Trophoblast cell (in vitro differentiated cells and primary cell): ENCODE measurements at places on chromosomes 4 and X.

DNA sequence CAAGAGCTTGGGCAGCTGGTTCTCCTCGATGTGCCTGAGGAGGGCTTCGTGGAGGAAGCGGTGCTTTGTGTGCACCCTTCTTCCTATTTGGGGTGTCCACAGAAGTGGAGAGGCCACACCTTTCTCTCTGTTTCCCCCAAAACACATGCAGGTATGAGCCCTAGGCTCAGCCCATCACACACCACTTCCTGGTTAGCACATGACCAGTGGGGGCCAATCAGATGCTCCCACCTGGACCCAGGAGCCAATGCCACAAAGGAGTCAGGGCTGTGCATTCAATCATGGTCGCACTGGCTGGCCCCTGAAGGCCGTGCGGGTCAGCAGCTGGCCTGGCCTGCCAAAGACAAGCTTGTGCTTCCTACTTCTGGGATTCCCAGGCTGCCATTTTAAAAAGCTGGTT lies 51.4 kb downstream of the PPP2R2C start:
- DNase-seq: no peak

DNA sequence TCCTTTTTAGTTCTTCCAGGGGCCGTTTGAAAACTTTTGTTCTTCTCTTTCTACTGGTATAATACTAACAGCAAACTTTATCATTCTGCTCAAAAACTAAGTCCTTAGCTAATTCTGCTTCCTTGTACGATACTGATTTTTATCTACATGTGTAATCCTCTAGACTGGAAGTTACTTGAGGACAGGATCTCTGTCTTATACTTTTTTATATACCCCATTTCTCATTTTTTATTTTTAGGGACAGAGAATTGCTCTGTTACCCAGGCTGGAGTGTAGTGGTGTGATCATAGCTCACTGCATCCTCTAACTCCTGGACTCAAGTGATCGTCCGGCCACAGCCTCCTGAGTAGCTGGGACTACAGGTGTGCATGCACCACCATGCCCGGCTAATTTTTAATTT lies 2.2 kb downstream of the COX7B start:
- DNase-seq: no peak

GRCh38 chr4:18042012-18042411 lies 20.5 kb upstream of the LCORL start:
- DNase-seq: no peak

DNA sequence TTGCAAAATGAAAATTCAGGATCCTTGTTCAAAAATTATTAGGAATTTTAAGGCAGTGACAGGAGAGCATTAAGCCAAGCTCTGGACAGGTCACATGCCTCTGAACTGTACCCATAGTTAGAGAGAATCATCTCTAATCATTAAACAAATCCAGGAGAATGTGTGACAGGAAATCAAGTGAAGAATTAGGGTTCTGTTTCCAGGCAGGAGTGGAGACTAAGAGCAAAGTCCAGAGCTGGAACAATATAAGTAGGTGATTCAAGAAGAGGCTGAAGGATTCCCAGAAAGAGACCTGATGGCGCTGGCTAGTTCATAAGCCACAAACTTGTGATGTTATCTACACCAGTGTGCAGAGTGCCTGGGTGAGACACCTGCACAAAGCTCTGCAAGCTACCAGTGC lies 104.6 kb upstream of the PRKG2 start:
- no peak for DNase-seq

GRCh38 chr4:182192511-182193181 lies 50.6 kb upstream of the TENM3 start:
- DNase-seq: peak; percentile 11

DNA sequence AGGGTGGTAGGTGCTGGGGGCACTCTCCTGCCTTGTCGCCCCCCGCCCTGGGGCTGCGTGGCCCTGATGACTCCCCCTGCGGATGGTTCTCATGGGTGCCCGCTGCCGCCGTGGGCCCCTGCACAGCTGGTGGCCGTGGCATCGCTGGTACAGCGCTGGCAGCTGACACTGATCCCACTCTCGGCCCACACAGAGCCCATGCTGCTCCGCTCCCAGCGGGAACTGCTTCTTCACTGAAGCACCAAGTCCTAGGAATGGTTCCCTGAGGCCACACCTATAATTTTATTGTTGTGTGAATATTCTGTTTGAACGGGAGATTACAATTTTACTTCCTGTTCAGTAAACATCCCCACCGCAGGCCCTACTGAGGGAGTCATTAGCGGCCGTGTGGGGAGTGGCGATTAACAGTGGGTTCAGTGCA lies 138.6 kb upstream of the NKX1-1 start:
- no peak for DNase-seq

GRCh38 chr4:153467897-153468262 lies 1.7 kb downstream of the TMEM131L start:
- no peak for DNase-seq

DNA sequence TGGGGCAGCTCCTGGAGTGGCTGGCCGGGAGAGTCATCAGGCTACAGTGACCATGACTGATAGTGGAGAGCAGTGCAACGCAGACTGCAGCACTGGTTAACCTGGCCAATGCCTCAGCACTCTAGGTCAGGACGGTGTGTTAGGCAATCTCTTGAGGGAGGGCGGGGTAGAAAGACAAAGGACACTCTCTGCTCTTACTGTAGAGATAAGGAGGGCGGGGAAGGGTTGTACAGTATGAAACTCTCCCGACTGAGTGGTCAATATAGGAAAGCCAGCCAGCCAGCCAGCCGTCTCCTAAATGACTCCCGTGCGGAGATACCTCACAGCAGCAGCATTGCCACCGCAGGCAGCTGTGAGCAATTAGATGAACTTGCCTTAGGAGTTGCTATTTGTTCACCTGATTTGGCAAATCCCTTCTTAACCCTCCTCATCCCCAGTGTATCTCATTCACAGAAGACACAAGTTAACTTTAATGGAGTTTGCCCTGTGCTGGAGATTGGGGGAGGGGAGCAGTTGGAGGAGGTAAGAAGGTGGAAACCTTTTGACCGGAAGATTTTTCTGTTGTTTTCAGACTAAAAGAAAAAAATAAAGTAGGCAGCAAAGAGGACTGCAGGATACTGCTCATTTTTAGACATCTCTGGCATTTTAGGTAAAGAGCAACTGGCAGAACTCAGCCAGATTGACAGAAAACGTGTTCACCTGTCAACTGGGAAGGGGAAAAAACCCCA lies 330.5 kb downstream of the HNRNPD start:
- peak; percentile 83 for DNase-seq

DNA sequence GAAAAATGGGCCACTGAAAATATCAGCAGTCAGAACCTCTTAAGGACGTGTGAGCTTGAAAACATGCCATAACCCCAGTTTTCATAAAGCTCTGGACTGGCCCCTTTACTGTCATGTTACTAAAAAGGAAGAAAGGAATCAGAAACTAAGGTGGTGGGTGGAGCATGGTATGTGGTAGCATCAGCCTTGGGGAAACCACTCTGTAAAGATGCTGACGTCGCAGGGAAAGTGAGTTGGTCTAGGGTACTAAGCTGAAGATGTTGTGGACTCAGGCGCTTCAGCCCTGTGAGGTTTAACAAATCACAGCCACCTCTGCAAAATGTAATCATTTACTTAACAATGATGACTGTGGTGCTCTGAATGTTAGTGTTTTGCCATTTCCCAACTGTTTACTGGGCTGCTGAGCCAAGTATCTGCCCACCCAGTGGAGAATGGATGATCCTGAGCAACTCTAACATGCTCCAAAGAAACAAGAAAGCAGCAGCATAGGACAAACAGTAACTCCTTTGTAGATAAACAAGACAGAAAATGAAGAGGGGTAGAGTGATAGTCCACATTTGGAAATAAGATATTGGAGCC lies 33.4 kb downstream of the C4orf54 start:
- DNase-seq: no peak

GRCh38 chr4:12286351-12286750 lies 857.7 kb upstream of the HS3ST1 start:
- DNase-seq: no peak

- no peak for DNase-seq
Measured at GRCh38 chr4:91909963-91910362, 393.8 kb upstream of the GRID2 start.

GRCh38 chr4:161336621-161337020 lies 827.2 kb downstream of the FSTL5 start:
- no peak for DNase-seq

GRCh38 chrX:72492499-72492898 lies 80.1 kb downstream of the HDAC8 start:
- no peak for DNase-seq

DNA sequence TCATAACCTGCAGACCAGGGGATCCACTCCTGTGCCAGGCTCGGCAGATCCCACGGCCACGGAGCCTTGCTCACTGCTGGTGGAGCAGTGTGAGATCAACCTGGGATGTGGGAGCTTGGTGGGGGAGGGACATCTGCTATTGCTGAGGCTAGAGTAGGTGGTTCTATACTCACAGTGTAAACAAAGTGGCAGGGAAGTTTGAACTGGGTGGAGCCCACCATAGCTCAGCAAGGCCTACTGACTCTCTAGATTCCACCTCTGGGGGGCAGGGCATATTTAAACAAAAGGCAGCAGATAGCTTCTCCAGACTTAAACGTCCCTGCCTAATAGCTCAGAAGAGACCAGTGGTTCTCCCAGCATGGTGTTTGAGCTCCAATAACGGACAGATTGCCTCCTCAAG lies 54.7 kb upstream of the EPHA5 start:
- DNase-seq: no peak

DNA sequence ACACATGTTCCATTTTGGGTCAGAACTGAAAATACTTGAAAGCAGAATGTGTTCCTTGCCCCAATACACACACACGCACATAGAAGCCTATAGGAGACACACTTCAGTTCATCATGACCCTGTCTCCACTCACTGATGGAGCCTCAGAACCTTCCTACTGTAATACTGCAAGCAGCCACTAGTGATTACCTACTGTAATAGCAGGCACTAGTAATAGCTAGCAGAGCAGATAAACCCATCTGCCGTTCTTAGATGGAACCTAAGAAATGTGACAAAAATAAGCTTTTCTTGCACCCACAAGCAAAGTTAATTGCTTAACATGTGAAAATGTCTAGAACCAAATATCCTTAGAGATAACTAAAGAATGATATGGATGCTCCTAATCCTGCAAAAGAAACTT lies 13.6 kb downstream of the AMTN start:
- peak; percentile 2 for DNase-seq

GRCh38 chrX:131894995-131895394 lies 128.1 kb upstream of the STK26 start:
- no peak for DNase-seq

DNA sequence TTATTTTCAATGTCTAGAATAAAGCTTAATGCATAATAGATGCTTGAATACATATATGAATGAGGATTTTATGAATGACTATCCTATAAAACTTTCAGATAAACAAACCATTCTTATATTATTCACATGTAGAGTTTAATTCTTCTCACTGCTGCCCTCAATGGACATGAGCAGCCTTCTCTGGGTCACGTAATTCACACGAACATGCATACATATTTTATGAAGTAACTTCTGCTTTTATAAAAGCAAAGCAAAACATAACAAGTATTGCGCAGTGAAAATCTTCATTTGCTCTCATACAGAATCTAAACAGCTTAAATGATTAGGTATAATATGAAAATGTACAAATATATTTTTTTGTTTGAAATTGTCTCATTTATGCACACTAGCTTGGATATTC lies 116.7 kb downstream of the TMA16 start:
- no peak for DNase-seq

DNA sequence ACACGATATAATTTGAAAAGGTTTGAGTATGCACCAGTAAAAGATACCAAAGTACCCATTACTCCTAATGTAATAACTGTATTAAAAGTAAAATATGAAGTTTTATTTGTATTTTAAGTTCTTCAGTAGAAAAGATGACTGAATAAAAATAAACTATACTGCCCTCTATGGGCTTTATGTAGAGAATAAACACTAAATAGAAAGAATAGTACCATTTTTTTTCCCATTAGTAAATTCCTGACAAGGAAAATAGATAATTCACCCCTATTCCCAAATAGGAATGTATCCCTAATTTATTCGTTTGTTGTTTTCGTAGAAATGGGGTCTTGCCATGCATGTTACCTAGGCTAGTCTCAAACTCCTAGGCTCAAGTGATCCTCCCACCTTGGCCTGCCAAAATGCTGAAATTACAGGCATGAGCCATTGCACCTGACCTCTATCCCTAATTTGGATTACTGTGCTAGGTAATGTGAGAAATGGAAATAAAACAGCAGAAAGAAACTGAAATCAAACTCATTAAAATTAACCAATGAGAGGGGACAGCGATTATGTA lies 73.6 kb upstream of the COX18 start:
- no peak for DNase-seq

DNA sequence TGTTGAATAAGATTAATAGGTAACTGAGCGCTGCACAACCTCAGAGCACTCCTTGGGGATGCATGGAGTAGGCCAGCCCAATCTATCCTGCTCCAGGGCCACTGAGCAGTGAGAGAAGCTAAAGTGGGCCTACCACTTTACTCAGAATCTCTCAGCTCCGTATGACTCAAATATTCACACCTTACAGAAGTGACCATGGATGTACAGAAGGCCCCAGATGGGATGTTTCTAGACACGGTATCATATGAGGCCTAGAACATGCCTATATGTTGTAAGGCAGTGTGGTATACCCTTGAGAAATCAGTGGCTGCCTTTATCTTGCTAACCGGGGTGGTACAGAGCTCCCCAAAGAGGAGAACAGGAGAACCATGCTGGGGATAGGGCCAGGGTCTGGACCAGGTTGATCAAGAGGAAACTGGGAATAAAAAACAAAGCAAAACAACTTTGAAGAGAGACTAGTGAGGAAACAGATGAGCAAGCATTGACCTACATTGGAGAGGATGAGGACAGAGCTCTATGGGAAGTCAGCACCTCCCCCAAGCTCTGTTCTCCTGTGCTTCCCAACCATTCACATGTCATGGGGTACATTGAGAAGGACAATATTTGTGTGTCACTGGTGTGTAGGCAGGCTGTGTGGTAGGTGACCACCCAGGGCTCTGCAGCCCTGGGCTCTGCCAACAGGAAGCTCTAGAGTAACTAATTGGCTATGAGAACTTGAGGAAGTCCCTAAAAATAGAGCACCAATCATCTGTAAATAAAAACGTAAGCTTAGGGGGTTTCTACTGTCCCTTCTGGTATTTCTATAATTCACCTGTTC lies 31.4 kb downstream of the HOPX start:
- no peak for DNase-seq
